C1 segment of cervical spinal cord (tissue), 14 donors: ENCODE measurements at places on chromosomes 5 and 9.

- peak; percentile 65 for DNase-seq
These were observed 61.8 kb downstream of the SPATA31C2 start for GRCh38 chr9:88076286-88077070.

GRCh38 chr5:9278921-9279603, 266.8 kb downstream of the SEMA5A start:
- no peak for DNase-seq

GRCh38 chr5:72347801-72348308, 27.7 kb downstream of the PTCD2 start:
- DNase-seq, result no peak

DNA sequence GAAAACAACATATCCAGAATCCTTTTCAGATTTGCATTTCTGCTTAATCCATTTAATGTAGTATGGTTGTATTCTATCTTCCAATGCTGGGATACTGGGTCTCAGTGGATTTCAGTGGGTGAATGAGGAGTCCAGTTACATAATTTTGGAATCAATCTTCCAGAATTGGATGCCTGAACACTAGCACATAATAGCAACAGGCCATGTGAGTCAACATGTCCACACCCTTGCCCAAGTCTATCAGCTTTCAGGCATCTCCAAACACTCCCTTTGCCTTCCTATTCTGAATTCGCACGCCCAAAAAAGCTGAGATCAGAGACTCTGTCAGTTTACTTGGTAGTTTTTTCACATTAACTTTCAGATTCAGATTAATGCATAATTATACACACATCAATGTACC, 202.6 kb downstream of the TSSK1B start:
- DNase-seq, result no peak

DNA sequence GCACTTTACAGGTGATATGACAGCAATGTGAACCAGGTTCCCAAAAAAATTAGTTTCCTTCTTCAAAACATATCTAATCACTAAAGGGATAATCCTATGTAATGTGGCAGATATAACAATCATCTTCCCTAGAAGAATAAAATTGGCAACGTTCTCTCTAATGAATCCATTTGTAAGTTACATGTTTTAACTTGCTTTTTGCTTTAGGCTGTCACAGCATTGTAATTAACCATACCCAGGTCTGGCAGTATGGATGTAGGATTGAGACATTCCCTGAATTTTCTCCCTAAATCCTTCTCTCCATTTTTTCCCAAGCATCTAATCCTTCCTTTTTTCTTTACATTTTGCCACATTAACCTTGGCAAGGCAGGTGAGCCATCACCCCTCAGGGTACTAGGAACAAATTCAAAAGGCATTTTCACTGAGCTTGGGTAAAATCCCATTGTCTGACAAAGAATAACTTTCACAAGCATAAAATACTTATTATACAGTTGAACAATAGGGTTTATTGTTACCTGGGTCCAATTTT, 548.3 kb downstream of the SEMA5A start:
- no peak for DNase-seq

GRCh38 chr5:124576848-124577409, 169.5 kb downstream of the ZNF608 start:
- DNase-seq, result no peak
